ENCODE measurements at places on chromosomes 13 and 19.

DNA sequence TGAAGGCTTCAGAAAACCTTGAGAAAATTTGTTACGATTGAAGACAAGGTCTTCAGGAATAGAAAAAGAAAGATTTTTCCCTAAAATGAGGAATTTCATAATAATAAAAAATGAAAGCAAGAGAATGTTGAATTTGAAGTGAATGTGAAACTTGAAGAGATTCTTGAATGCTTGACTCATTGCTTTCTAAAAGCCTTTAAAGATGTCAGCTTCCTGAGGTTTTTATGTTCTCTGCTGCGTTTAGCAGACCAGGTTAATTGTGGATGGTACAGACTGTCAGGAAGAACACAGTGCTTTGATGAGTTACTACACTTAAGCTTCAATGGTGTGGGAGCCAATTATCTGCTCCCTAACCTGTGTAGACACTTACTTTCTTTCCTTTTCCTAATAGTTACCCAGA lies 96.3 kb upstream of the FNDC3A start:
- no peak for DNase-seq

- no peak for DNase-seq
Observed at GRCh38 chr19:44700547-44700946, 1.6 kb downstream of the CEACAM16 start.

DNA sequence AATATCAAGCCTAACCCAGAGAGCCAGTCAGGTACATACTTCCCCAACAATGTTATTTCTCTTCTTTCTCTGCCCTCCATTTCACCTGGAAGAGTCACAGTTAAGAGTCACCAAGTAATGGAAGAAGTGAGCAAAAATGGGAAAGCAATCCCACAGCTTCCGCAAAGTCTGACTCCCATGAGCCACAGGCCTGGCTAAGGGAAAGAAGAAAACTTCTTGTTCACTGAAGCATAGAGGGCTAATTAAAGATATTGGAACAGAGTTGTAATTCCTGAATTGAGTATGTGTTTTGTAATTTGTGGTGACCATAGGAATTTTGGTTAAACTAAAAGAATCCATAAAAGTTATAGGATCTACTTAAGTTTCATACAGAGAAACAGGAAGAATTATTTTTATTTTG lies 830.9 kb upstream of the PCDH20 start:
- no peak for DNase-seq

GRCh38 chr13:40682449-40683240 lies 16.2 kb upstream of the FOXO1 start:
- no peak for DNase-seq

DNA sequence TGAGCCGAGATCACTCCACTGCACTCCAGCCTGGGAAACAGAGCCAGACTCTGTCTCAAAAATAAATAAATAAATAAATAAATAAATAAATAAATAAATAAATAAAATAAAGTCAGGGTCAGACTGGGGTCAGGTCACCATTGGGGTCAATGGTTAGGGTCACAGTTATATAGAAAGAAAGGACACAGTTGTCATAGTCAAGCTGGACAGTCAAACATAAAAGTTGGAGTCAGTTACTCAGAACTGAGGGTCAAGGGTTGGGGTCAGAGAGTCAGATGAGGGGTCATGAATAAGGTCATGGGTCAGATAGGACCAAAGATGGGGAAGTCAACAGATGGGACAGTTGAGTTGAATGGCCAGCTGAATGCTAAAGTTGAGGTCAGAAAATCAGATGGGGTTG lies 16.7 kb upstream of the EPOR start:
- DNase-seq, result no peak

- DNase-seq, result no peak
Observed at GRCh38 chr19:2747349-2747748, 7.5 kb upstream of the SLC39A3 start.

DNA sequence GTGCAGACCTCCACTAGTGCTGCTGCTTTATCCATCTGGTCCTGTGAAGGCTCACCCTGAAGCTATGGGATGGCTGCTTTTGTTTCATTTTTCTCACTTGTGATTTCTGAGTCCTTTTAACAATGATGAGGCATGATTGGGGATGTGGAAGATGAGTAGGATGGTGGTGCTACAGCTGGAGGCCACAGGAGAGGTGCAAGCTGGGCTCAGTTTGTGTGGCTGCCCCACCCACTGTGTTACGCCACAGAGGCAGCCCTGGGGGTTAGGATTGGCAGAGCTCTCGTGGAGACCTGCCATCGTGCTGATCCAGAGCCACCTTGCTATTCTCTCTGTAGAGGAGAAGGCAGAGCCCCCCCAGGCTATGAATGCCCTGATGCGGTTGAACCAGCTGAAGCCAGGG lies 19.6 kb upstream of the QTRT1 start:
- DNase-seq, result no peak

GRCh38 chr13:44803390-44803789 lies 185.9 kb downstream of the NUFIP1 start:
- no peak for DNase-seq

GRCh38 chr19:13652810-13653590 lies 111.3 kb upstream of the MRI1 start:
- DNase-seq, result no peak

- no peak for DNase-seq
Observed at GRCh38 chr19:1765232-1765903, 12.1 kb downstream of the ONECUT3 start.

DNA sequence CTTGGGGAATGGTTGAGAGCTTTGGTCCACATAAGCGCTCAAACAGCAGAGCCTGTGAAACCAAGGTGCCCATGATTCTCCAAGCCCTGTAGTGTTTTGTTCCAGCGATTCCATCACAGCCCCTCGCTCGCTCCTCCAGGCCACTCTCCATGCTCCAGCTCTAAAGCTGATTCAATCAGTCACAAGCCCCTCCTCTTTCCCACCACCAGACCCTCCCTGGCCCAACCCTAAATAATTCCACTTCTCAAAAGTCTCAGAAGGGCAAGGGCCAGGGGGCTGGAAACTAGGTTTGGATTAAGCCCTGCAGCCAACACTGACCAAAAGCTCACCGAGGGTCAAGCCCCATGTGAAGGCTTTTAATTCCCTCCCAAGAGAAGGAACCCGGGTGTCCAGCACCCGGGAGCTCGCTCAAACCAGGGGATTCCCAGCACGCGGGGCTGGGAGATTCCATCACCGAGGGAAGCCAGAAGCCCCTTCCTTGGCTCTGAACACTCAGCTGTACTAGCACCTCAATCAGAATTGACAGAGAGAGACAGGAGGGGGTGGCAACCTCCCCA lies 1.5 kb downstream of the ZNF296 start:
- no peak for DNase-seq

- no peak for DNase-seq
Observed at GRCh38 chr13:26895081-26895807, 134.7 kb upstream of the GPR12 start.

GRCh38 chr19:43525836-43526771 lies 897 bp downstream of the ETHE1 start:
- DNase-seq, result no peak

GRCh38 chr19:16160445-16160942 lies 12.8 kb downstream of the CIB3 start:
- DNase-seq, result no peak

- no peak for DNase-seq
Observed at GRCh38 chr13:64884976-64885375, 2345.2 kb downstream of the PCDH9 start.

DNA sequence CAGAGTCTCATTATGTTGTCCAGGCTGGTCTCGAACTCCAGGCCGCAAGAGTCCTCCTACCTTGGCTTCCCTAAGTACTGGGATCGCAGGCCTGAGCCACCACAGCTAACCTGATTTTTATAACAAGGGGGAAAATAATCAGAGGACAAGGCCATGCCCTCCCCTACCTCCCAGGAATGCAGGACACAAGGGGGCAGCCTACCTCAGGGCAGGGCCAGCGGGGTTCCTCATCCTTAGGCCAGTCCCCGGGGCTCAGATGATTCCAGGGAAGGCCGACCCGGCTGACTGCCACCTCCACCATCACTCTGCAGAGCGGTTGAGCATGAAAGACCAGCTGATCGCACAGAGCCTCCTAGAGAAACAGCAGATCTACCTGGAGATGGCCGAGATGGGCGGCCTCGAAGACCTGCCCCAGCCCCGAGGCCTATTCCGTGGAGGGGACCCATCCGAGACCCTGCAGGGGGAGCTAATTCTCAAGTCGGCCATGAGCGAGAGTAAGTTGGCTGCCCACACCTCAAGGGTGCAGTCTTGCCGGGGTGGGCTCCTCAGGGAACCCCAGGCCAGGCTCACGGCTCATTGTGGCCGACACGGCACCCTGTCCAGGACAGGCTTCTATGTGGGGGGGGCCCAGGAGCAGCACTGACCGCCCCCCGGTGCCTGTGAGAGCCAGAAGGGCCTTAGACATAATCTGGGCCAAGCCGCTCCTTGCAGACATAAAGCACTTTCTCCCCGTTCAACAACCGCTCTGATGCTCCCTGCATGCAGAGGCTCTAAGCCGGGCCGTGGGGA lies 26.8 kb downstream of the PEX11G start:
- DNase-seq, result no peak

DNA sequence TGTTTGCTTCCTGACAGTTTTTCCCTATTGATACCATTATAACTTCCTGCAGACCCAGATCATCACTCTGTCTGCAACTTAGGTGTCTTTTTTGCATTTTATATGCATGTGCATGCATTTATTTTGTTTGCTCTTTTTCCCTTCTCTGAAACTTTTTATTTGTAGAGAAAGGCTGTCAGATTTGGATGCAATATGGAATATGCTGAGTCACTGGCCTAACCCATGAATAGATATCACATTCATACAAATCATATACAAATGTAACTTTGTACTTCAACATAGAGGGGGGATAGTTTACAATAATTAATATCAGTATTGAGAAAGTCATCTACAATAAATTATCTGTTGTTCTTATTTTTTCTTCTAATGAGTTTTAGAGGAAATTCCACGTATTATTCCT lies 1465.0 kb downstream of the EFNB2 start:
- no peak for DNase-seq

DNA sequence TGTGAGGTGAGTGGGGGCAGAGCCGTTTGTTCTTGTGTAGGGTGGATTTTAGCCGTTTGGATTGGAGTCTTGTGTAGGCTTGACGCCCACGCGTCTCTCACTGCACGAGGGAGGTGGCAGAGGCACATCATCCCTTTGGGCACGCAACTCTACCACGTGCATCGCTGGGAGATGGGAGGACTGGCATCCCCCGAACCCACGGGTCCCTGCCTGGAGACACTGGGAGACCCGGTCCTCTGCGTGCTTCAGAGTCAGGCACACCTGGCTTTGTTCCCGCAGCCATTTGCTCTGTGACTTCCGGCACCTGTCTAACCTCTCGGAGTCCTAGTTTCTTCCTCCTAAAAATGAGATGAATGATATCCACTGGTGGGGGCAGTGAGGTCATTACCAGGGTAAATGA lies 6.4 kb downstream of the ARHGEF7 start:
- no peak for DNase-seq

GRCh38 chr19:54188215-54188871 lies 1.0 kb downstream of the MBOAT7 start:
- DNase-seq, result peak; percentile 60

DNA sequence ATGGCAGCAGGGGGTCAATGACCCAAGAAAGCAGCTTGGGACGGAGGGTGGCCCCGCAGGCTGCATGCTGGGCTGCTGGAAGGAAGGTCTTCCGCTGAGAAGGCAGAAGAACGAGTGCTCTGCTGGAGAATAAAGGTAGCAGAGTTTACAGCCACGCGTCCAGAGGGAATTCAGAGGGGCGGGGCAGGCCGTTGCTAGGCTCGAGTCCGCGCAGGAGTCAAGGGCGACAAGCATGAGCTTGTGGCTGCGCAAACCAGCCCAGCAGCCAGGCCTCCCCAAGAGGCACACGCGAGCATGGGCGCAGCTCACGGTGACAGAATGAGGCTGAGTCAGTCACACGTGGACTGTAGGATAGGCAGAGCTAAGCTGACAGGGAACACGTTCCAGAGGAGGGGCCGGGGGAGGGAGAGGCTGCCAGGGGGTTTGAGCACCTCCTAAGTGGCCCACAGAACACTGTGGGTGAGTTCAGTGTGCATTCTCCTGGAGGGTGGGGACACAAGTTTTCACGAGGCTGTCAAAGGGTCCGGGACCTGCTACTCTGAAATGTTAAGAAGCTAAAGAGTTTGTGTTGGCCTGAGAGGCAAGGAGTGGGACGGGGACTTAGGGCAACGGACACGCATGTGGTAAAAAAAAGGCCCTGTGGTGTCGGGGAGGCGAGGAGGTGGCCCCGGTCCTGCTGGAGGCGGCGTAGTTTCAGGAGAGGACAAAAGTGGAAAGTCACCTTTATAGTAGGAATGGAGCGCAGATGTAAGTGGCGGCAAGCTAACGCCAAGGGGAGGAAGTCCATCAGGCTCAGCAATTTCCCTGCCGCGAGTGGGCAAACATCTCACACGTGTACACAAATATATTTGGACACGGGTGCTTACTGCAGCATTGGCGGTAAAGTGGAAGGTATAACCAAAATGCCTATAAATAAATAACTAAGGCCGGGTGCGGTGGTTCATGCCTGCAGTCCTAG lies 17.7 kb downstream of the RFX2 start:
- no peak for DNase-seq

- DNase-seq, result no peak
Observed at GRCh38 chr13:30159446-30159839, 147.9 kb downstream of the KATNAL1 start.

DNA sequence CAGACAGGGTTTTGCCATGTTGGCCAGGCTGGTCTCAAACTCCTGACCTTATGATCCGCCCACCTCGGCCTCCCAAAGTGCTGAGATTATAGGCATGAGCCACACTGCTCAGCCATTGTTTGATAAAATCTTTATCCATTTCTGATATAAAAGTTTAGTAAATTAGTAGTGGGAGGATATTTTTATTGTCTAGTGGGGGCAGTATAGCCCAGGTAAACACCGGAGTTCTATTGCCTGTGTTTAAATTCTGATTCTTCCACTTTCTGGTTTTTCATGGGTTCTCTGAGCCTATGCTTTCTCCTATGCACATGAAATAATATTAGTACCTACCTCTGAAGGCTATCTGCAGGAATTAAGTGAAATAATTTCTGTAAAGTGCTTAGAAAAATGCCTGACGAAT lies 20.1 kb upstream of the ARHGEF18 start:
- no peak for DNase-seq

DNA sequence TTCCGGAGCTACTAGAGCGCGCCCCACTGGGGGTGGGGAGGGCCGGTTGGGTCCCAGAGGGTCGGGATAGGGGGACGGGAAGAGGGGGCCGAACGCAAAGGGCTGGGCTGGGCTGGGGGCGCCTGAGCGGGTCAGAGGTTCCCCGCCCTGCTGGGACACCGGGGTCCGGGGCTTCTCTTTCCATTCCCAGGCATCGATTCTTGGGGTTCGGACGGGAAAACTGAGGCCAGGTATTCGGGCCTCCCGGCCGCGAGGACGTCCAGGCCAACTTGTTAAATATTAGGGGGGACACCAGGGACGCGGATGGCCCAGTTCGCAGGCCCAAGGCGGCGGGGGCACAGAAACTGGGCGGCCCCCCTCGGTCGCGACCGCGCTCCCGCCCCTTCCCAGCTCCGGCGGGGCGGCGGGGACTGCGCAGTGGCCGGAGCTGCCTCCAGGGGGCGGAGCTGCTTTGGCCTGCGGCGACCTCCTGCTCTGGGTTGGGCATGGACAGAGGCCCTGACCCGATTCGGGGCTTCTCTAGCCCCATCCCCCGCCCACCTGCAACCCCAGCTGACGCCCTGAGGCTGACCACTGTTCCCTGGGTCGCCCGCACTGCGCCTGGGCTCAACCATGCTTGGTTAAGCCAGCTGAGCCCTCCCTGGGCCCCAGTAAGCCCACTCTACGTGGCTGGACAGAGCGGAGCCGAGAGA lies 1.2 kb upstream of the KLF16 start:
- no peak for DNase-seq

Measured in T-helper 22 cell (primary cell).